ENCODE measurements at places on chromosomes 5 and 9.
A peak's percentile ranks its signal among the peaks of the same experiment; 100 is the strongest.

DNA sequence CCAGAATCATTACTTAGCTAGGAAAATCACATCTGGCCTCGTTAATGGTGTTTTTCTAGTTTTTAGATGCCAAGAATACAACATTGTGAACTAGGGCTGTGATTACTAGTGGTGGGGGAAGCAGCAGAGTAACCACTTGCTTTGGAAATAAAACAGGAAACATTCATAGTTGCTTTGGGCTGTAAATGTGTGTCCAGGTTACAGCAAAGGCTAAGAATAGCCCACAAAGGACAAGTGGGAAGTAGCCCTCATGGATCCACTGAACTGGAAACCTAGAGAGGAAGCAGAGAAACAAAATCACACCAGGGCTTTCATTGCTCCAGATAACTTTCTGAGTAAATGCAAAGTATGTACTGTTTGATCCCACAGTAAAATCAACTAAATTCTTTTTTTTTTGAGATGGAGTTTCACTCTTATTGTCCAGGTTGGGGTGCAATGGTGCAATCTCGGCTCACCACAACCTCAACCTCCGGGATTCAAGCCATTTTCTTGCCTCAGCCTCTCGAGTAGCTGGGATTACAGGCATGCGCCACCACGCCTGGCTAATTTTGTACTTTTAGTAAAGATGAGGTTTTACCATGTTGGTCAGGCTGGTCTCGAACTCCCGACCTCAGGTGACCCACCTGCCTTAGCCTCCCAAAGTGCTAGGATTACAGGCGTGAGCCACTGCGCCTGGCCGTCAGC is 56.2 kb upstream of the TNFSF15 start:
- DNase-seq: no peak

DNA sequence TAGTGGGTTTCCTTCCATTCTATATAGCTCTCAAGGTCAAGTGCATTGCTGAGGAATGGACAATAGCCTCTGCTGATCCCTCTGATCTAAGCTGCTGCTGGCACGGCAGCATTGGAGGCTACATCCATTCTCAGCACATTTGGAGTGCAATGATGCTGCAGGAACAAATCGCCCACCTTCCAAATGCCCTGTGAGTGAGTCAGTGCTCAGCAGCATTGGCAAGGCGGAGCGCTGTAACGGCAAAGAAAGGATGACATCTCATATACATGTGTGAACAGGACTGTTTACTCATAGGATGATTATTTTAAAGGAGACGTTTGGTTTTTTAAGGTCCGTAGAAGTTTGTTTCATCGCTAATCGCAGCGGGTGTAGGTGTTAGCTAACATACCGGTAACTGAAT is 408.7 kb downstream of the ARHGEF28 start:
- no peak for DNase-seq

GRCh38 chr5:129367883-129368282 is 92.2 kb upstream of the ADAMTS19 start:
- DNase-seq: no peak

GRCh38 chr9:121249563-121249962 is 18.4 kb upstream of the GSN start:
- DNase-seq: no peak

DNA sequence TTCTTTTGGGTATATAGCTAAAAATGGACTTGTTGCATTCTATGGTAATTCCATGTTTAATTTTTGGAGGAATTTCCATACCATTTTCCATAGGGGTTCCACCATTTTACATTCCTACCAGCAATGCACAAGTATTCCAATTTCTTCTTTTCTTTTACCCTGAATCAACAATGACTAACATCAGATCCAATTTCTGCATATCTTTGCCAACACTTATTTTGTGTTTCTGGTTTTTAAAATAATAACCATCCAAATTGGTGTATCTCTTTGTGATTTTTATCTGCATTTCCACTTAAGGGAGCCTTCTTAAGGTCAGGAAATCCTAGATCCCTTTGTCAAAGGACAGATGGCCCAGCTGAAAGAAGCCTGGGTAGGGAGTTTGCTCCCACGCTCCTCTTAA is 29.5 kb upstream of the SMU1 start:
- DNase-seq: no peak

GRCh38 chr5:81297531-81297930 is 3.9 kb upstream of the ZCCHC9 start:
- no peak for DNase-seq

GRCh38 chr5:78841767-78842166 is 143.3 kb downstream of the ARSB start:
- no peak for DNase-seq

- DNase-seq: no peak
Observed at GRCh38 chr5:71884926-71885325, 165.9 kb downstream of the CARTPT start.

GRCh38 chr5:172175263-172175719 is 12.7 kb downstream of the STK10 start:
- no peak for DNase-seq

- no peak for DNase-seq
Observed at GRCh38 chr9:104805441-104805840, 41.5 kb downstream of the NIPSNAP3B start.

- DNase-seq: no peak
Observed at GRCh38 chr9:97873425-97873824, 20.4 kb downstream of the FOXE1 start.

DNA sequence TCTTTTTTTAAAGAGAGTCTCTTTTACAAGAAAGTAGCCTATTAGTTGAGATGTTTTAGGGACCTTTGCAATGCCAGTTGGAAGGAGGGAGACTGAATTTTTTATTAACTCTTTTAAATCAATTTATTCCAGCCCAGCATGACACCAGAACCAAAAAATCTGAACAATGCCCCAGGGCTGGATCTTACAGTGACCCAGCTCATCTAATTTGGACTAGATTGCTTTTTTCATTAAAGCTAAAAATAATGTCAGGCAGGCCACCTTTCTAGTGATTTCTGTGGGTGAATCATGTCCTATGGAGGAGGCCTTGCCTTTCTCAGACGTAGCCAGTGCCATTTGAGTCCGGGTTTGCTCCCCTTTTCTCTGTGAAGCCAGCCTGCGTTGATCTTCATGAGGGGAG is 38.8 kb downstream of the MAP1B start:
- DNase-seq: no peak

DNA sequence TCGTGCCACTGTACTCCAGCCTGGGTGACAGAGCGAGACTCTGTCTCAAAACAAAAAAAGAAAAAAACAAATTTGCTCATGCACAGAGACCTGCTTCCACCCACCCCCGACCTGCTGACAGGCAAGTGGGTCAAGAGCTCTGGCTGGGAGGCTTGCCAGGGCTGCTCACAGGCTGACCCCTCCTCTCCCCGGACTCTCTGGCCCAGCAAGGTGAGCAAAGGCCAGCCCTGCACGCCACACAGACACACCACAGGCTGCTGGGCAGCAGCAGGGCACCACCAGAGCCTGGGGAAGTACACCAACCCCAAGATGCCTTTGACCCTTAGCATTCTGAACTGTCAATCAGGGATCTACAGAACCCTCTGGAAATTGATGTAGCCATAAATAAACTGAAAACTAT is 29.2 kb downstream of the NSUN2 start:
- DNase-seq: no peak

DNA sequence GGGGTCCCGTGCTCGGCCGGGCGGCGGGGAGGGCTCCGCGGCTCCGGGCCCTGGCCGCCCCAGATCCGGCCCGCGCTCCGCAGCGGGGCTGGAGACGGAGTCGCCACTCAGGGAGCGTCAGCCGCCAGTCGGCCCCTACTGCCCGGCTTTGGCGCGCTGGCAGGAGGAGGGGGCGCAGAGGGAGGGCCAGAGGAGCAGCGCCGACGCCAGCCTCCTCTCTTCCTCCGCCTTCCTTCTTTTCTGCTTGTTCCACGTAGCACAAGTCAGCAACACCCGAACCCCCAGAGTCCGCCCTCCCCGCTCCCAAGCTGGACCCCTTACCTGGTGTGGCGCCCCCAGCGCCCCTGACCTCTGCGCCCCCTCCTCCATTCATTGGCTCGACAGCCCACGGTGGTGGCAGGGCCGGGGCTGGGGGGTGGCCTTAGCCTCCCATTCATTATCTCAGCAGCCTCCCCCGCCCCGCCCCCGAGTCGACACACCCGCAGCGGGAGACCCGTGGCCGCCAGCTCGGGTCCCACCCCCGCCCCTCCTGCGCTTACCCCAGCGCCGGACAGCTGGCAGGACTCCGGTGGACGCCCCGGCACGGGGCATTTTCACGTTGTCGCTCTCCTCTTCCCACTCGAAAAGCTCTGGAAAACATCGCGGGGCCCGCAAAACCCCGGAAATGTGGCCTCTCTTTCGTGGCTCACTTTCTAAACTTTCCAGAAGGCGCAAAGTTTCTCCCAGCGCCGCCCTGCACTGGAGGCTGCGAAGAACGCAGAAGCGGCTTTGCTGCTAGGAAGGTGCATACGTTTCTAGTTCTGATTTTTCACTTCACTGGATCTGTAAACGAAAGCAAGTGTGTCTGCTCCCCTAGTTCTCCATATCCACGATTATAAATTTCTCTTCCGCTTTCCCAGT is at the start of gene LPAR1:
TSS of gene LPAR1 (minus strand) at position 140 of the 900 bp plus-strand sequence. CDS start 66,353 bp downstream, outside the sequence.
- peak; percentile 52 for DNase-seq

DNA sequence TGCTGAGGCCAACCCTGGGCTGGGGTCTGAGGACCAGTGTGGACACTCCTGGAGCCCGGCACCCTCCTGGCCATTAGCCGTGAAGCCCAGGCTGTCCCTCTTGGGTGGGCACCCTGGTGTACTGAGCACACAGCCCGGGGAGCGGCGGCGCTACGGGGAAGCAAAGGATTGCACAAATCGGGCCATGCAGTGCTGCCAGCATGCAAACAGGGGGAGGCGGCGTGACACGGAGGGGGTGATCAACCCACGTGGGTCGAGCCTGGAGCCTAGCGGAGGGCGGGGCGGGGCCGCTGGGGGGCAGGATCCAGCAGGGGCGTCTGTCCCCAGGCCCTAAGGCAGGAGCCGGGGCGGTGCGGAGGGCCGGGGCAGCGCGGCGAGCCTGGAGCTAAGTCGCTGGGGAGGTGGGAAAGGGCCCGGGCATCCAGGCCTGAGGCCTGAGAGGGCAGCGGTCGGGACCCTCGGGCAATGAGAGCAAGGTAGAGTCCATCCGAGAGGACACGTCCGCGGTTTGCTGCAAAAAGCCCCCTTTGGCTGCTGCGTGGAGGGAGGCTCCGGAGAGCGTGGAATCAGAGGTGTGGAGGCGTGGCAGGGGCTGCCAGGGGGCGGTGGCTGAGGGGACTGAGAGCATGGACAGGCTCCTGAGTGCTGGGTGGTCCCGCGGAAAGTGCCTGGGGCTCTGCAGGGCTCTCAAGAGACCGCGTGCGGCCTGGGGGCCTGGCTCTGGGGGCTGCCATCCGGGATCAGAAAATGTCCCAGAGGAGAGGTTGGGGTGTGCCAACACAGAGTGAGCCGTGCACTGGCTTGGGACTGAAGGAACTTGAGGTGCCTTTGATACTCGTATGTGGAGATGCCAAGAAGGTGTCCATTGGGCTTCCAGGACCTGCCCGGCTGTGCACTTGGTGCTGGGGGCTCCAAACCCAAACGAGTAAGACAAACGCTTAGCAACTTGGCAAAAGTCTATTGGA is 94.2 kb downstream of the BARX1 start:
- DNase-seq: no peak

- no peak for DNase-seq
Observed at GRCh38 chr5:160341309-160341870, 29.0 kb upstream of the CCNJL start.

DNA sequence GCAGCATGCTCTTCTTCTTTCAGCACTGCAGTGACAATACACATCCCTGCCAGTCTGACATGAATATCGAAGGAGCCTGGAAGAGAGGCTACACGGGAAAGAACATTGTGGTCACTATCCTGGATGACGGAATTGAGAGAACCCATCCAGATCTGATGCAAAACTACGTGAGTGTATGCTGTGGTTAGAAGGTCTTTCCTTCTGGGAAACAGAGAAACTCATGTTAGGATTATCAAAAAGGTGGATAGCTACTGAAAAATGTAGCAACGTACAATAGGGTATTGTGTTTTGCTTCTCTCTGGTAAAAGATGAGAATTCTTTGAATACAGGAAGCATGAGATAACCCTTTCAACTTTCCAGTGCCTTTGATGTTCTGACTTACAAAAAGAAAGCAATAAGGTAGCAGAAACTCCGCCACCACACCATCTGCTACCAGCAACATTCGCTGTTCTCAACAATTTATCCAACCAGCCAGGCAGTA is 133.3 kb downstream of the PCSK5 start:
- no peak for DNase-seq

DNA sequence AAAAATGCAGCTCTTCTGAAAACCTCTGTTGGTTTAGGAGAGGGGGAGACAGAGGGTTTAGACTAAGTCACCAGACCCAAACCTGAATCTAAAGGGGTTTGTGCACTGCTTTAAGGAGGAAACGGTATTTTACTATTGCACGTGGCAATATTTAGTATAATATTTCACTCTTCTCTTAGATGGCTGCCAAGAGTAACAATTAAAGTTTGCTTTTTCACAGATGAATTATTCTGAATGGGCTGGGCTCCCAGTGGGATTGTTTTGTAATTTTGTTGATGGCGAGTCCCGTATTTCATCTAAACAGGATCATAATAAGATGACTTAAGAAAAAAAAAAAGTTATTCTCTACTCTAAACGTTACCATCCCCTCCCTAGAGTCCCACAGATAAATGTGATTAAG is 245.4 kb downstream of the PCSK5 start:
- no peak for DNase-seq

DNA sequence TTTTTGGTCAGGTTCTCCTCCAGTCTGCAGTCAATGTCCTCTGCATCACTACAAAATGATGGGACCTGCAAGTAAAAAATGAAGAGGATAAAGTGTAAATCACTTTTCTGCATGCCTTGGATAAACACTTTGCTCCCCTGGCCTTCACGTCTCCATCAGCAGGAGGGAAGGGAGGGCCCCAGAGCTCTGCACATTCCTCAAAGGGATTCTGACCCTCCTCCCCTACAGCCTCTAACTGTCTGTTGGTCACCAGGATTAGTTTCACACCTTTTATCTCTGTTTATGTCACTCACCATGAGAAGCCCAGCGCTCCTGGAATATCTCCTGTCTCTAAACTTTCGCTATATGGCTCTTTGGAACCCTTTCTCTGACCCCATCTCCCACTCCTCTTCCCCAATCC is 103.3 kb downstream of the SVEP1 start:
- no peak for DNase-seq

DNA sequence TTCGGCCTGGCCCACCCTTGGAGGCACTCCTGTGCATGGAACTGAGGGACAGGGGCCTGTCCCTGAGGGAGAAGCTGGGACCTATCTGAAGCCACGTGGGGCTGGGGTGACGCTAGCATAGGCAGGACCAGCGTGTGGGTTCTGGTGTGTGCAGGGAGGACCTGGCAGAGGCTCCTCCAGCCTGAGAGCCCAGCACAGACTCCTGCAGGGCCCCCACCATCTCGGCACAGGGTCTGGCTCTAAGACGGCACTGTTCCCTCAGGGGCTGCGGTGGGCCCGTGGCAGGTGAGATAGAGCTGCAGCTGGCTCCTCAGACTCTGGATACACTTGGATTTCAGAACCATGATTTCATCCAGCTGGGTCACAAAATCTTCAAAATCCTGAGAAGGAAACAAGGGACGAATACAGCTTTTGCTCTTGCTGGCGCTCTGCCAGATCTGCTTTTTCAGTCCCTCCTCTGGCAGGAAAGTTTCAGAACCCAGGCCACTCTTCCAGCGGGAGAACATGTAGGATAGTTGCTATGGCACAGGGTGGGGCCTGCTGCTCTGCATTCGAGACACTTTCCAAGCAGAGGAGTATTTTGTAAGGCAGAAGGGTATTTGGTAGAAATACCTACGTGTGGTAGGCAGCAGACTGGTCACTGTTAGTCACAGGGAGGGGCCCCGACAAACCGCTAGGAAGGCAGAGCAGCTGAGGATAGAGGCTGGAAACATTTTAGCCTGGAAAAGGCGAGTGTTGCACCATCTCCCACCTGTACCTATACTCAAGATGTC is 74.7 kb downstream of the KIF24 start:
- no peak for DNase-seq
